ENCODE measurements at places on chromosomes 1 and 21.

DNA sequence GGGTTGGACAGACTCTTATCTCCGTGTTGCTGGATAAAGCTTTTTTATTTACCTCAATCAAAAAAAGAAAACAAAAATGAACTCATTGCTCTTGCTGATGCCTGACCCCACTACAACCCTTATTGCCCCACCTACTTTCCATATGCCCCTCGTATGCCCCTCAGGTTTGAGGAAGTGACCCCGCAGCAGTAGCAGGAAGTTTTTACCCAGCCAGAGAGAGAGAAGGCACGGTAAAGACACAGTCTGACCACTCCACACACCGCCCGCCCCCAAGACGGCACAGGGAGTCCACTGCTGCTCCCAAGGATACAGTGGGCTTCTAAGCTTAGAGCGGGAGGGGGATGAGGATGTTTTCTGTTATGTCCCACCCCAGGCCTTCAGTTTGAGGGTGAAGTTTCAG is 9.8 kb downstream of the PLEKHO1 start:
- no peak for DNase-seq

- no peak for DNase-seq
Measured at GRCh38 chr1:59223198-59223597, 73.7 kb upstream of the FGGY start.

DNA sequence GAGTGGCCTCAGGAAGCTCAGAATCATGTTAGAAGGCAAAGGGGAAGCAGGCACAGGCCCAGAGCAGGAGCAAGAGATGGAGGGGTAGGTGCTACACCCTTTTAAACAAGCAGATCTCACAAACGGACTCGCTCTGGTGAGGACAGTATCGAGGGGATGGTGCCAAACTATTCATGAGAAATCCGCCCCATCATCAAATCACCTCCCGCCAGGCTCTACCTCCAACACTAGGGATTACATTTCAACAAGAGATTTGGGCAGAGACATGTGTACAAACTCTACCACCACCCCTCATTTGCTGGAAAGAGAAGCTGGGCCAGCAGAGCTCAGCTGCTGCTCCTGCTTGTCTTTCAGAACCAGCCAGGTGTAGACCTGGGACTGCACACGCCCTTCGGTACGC is 32.9 kb downstream of the MIS18A start:
- DNase-seq: no peak

DNA sequence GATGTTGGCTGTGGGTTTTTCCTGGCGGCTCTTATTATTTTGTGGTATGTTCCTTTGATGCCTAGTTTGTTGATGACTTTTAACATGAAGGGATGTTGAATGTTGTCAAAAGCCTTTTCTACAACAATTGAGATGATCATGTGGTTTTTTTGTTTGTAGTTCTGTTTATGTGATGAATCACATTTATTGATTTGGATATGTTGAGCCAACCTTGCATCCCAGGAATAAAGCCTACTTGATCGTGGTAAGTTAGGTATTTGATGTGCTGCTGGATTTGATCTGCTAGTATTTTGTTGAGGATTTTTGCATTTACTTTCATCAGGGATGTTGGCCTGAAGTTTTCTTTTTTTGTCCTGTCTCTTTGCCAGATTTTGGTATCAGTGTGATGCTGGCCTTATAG is 28.5 kb downstream of the CD55 start:
- DNase-seq: no peak

GRCh38 chr1:221141606-221142285 is 262.5 kb downstream of the HLX start:
- DNase-seq: no peak

DNA sequence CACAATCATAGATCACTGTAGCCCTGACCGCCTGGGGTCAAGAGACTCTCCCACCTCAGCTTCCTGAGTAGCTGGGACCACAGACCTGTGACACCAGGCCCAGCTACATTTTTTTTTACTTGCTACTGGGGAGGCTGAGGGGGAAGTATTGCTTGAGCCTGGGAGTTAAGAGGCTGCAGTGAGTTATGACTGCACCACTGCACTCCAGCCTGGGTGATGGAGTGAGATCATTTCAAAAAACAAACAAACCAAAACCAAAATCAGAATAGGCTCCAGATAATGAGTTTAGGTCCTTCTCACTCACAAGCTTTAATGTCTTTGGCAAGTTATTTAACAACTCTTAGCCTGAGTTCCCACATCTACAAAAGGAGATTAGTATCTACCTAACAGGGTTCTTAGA is 22.8 kb downstream of the WDR26 start:
- DNase-seq: no peak

GRCh38 chr1:155978325-155978972 is at the start of gene ARHGEF2:
ARHGEF2 (minus strand) TSS chr1:155978547; CDS start chr1:155978427, 120 bp downstream.
- no peak for DNase-seq

DNA sequence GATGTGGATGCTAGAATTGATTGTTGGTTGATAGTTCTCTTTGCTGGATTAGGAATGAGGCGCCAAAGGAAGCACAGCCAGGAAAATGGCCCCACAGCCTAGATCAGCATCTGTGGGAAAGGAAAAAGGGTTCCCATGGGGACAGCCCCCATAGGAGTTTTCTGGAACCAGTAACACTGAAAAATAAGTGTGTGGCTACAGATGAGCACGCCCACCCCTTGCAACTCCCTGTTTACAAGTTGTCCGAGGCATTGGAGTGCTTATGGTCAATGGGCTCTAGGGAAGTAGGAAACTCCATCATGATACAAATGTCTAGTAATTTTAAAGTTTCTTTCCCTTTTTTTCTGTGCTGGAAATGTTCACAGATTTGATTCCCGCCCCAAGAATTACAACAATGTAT is 23.8 kb upstream of the UBE2U start:
- DNase-seq: no peak

- DNase-seq: no peak
Measured at GRCh38 chr1:95003433-95003738, 69.4 kb downstream of the ALG14 start.

DNA sequence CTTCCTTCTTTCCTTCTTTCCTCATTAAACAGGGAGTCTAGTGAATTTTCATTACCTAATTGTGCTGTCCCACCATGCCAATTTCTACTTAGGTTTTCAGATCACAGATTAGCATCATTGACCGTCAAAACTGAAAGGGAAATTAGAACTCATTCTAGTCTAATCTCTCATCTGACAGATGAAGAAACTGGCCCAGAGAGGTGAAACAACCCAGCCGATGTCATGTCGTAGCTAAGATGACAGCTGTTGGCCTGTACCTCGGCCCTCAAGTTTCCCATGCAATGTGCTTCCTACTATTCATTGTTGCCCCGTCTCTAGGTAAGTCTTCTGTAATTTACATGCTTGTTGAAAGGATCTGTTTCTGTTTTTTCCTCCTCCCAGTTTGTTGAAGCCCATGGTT is 128.2 kb upstream of the KIAA0040 start:
- DNase-seq: no peak

- DNase-seq: no peak
Measured at GRCh38 chr21:32099812-32100416, 178.9 kb downstream of the MIS18A start.

DNA sequence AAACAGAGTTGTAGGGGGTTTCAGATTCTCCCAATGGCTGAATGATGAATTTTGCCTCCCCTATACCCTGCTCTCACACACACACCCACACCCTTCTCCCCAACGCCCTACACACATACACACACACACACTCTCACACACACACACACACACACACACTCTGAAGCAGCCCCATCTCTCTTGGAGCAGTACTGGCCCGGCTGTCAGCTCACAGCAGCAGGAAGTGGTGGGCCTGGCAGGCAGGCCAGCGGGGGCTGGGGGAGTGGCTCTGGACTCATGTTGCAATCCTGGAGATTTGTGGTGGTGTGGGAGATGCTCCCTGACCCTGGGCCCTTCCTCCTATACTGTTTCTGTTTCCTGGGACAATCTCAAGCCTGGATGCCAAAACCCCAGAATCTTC is 2.2 kb downstream of the IKBKE start:
- no peak for DNase-seq

- no peak for DNase-seq
Measured at GRCh38 chr1:1559066-1559465, 15.6 kb downstream of the SSU72 start.

GRCh38 chr1:2584686-2585317 is 1.8 kb upstream of the PRXL2B start:
- no peak for DNase-seq

DNA sequence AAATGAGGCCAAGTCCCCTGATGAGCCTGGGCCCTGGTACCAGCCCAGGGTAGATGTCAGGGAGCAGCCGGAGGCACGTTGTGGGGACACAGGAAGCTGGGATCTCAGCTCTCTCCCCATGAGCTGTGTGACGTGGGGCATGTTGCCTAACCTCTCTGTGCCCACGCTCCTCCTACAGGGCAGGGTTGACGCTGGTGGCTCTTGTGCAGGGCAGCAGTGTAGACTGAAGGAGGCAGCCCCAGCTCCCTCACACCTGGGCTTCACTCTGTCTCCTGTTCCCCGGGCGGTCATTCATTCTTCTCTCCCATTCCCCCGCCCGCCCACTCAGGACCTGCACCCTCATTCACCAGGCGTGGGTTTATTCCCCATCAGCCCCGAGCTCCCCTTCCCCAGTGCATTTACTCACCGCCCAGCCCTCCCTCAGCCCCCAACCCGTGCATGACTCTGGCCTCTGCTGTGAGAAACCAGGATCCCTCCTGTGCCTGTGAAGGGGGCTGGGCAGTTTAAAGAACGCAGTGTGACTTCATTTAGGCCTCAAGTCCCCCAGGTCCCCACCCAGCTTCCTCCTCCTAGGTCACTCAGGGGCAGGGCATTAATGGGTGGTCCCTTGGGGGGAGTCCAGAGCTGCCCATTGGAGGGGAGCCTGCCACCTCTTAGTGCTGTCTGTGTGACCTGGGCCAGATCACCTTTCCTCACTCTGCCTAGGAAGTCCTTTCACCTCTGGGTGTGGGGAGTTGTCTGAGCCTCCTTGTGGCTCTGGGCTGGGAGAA is 285.7 kb downstream of the PTPRU start:
- DNase-seq: no peak

DNA sequence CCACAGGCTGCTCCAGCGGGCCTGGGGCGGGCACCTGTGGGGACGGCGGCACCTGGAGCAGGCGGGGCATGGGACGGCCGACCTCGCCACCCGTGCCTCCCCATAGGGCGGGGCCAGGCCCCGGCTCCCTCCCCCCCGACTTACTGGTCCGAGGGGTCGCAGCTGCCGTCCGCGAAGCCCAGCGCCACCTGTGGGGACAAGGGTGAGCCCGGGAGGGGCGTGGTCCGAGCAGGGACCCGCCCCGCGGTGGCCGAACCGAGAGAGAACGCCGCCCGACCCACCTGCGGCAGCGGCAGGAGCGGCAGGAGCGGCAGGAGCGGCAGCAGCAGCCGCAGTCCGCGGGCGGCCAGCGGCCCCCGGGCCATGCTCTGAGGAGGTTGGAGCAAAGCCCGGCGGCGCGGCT is at the start of gene TMEM52:
Gene TMEM52, minus strand, starts transcription at position 379 of the 403 bp plus-strand sequence. Its CDS starts 14 bp downstream, at position 365.
- no peak for DNase-seq

DNA sequence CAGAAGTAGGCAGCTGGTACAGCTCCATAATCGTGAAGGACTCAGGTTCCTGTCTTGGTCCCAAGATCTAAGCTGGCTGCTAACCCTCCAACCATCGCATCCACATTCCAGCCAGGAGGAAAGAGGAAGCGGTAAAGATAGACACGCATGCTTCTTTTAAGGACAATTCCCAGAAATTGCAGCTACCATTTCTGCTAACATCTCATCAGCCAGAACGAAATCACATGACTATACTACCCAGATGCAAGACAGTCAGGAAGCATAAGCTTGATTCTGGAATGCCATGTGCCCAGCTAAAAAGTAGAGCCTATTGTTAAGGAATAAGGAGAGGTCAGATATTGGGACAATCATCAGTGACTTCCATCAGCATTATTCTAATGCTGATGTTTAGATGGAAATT is 110.4 kb downstream of the EPHB2 start:
- no peak for DNase-seq

DNA sequence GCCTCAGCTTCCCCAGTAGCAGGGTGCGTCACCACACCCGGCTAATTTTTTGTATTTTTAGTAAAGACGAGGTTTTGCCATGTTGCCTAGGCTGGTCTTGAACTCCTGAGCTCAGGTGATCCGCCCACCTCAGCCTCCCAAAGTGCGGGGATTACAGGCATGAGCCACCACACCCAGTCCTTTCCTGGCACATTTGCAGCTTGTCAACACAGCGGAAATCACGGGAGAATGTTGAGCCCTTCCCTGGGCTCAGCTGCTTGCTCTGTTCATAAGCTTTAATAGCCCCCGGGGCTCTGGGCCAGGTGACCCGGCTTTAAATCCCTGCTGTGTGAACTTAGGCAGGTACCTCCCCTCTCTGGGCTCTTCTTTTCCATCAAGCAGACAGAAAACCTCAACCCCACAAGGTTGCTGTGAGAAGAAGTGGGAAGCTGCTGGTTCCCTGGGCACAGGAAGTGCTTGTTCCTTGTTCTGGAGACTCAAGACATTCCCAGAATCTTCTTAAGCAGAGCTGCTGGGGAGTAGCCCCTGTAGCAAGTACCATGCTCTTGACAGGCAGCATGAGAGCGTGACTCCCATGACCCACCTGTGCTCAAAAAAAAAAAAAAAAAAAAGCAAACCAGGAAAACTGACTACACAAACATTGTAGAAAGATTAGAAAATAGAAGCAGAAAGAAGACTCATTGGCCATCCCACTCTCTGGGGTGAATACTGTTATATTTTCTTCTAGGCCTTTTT is 14.5 kb upstream of the SELENON start:
- no peak for DNase-seq

- DNase-seq: no peak
Measured at GRCh38 chr1:53590104-53590503, 130.9 kb downstream of the DMRTB1 start.

- no peak for DNase-seq
Measured at GRCh38 chr1:14707531-14708445, 109.3 kb downstream of the KAZN start.
